NCI-H2029 treated with DMSO at 0.1 percent for 48 hours (cell line): ENCODE measurements at places on chromosomes 6 and 20.

DNA sequence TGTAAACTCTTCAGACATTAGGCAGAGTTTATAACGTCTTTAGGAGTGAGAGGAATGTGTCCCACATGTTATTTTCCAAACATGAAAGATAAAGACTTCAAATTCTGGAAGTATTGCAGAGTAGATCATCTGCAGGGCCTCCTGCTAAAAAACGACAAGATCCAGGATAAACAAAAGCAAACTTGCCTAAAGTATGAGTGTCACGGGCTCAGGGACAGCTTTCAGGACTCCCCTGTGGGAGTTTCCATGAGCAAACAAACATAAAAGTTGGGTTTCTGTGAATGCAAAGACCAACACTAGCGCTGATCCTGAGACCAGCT, 76.9 kb downstream of the TXNDC5 start:
- no peak for DNase-seq

DNA sequence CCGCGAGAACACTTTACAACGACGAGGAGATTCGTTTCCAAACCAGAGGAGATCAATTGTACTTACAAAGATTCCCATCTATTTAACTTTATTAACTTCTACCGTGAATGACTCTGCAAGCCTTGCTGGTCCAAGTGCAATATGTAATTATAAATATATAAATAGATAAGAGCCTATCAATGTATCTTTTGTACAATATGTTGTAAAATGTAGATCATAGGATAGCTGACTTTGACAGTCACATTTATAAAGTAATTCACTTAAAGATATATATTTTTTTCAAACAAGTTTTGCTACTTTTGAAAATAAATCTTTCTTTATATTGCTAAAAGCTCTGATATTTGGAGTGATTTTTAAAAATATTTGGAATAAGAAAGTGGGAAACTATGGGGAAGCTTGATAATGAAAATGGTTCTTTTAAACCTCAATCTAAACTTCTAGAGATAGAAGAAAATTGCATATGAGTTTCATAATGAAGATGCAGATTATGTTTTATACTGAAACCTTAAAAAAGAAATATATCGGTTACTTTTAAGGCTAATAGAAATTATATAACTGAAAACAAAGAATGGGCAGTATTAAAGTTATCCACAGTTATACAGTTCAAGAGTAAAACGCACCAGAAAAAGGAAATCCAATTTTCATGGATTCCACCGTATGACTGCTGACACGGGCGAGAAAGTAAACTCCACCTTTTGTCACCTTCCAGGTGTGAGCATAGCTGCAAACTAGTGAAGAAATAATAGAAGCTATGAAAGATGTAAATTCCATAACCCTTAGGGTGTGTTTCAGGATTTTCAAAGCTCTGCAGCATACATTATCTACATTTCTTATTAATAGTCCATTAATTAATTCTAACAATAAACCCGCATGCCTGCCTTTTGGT, 3.3 kb downstream of the TCF21 start:
- DNase-seq, result no peak

GRCh38 chr6:74752303-74752702, 453.6 kb downstream of the COL12A1 start:
- no peak for DNase-seq

DNA sequence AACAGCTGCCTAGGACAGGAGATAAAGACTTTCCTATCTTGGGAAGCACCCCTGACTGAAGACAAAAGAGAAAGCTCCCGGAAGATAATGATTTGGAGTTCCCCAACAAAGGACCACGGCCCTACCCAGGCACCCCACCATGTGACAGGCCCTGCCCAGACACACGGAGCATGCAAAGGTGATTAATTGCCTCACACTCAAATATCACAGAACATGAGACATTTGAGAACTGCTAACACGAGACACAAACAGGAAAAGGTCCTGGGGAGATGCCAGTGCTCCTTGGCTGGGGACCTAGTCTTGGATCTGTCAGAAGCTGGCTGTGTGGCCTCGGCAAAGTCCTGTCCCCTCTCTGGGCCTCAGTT, 82.5 kb upstream of the PTPN1 start:
- DNase-seq, result no peak

- peak; percentile 68 for DNase-seq
Observed at GRCh38 chr6:39347906-39348585, 25.5 kb upstream of the KCNK16 start.

GRCh38 chr6:168313431-168314011, 6.1 kb downstream of the DACT2 start:
- no peak for DNase-seq

DNA sequence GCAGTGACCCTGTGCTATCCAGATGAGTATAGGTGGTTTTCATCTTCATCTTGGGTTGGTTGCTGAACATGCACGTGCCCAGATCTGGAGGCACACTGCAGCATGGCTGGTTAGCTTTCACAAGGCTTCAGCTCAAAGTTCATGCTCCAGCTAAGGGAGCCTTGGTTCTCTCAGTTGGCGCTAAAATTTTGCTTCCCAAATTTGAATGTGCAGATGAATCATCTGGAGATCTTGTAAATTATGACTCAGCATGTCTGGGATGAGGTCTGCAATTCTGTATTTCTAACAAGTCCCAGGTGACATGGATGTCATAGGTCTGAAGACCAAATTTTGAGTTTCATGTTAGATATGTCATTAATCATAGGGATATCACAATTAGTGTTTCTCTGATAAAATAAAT, 230.8 kb downstream of the FOXA2 start:
- DNase-seq, result no peak

DNA sequence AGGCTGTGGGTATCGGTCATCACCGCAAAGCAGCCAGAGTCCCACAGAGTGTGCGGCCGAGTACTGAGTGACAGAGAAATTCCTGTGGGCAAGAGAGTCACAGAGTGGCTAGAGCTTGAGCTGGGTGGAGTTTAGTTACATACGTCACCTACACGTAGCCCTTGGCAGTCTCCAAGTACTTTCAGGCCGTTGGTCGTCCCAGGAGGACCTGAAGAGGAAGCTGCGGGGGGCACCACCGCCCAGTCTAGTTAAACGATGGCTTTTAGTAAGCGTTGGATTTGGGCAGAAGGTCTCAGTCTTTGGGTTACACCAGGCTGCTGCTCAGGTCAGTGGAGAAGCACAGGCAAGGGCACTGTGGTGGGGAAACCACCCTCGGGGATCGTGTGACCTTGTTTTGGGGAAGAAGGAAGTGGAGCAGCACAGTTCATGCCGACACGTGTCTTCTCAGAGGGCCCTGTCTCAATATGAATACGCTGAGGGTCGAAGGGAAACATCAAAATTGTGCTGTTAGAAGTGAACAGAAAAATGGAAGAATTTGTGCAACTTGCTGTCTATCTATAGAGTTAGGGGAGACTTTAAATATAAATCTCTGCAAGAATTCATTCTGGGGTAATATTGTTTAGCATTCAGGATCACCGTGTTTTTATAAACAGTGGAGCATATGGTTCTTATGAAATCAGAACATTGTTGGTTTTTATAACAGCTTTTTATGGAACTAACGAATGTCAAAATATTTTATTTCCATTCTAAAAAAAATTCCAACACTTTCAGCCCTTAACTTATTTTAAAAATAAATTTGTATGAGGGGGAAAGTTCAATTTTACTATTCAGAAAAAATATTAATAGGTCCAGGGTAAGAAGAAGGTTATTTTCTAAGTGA, 28.6 kb downstream of the KIF25 start:
- DNase-seq, result no peak

- no peak for DNase-seq
Observed at GRCh38 chr6:8279041-8279805, 156.1 kb downstream of the SLC35B3 start.

DNA sequence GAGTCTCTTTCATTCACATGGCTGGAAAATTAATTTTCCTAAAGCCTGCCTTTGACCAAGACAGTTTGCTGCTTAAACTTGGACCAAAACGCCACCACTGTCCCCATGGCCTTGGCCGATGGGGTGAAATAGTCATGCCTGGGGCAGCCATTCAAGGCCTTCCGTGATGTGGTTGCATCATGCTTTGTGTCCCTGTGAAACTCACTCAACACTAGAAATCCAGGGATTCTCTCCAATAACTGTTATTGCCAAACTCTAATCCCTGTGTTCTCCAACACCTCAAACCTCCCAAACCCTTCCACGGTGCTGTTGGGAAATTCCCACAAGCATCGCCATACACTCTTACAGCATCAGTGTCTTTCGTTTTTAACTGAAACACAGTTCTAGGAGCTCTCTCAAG, 1.4 kb upstream of the TXNDC5 start:
- no peak for DNase-seq

DNA sequence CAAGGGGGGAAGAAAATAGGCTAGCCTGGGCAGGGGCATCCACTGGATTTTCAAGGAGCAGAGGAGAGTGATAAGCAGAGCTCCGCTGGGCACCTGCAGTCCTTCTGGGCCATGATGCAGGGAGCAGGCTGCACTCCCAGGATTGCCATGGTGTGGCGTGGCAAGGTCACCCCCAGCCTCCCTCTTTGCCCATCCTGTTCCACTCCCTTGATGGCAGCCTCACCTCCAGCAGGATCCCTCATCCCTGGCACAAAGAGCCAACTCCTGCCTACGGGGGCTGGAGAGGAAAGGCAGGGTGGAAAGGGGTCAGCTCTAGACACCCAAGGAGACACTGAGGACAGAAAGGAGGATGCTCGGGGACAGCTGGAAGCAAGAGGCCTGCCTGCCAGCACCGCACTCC, 22.4 kb upstream of the MYMX start:
- no peak for DNase-seq

GRCh38 chr6:111864138-111865048, 8.9 kb downstream of the FYN start:
- no peak for DNase-seq

DNA sequence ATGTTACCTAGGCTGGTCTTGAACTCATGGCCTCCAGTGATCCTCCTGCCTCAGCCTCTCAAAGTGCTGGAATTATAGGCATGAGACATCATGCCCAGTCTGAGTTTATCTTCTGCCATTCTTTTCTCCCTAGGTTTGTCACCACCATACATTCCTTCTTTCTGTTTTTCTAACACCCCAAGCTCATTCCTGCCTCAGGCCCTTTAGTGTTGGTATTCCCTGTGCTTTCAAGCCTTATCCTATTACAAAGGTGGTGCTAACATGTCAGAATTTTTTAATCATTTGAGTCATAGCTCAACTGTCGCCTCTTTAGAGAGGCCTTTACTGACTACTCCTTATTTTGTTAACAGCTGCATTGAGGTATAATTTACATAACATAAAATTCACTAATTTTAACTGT, 221.1 kb upstream of the PRSS16 start:
- no peak for DNase-seq

DNA sequence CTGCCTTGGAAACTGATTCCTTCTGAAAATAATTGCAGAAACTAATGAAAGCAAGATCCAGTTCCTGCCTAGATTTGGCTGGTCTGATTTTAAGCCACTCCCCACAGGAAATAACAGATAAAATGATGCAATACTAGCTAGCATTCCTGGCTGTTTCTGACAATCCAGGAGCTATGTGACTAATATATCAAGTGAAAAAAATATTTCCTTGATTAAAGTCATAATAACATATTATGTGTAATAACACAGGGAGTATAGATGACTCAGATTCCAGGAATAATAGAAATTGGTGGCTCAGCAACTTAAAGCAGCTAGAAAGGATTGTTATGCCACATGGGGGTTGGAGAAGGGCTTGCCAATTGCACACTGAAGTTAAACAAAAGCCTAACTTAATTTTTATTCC, 182.7 kb upstream of the SALL4 start:
- no peak for DNase-seq

GRCh38 chr6:82588859-82589412, 225.3 kb downstream of the TPBG start:
- no peak for DNase-seq

GRCh38 chr20:49749625-49750024, 35.9 kb upstream of the B4GALT5 start:
- no peak for DNase-seq
